Ovary (tissue), 10 donors: ENCODE measurements at places on chromosomes 6 and 20.

GRCh38 chr6:32666420-32667300 lies at the start of gene HLA-DQB1:
HLA-DQB1 (minus strand) TSS chr6:32666657; CDS start chr6:32666607, 50 bp downstream.
- no peak for DNase-seq
- no peaks in the 10 kb centered on the region for H3K36me3 ChIP-seq
- H3K27me3 ChIP-seq = no peaks in the 10 kb centered on the region

DNA sequence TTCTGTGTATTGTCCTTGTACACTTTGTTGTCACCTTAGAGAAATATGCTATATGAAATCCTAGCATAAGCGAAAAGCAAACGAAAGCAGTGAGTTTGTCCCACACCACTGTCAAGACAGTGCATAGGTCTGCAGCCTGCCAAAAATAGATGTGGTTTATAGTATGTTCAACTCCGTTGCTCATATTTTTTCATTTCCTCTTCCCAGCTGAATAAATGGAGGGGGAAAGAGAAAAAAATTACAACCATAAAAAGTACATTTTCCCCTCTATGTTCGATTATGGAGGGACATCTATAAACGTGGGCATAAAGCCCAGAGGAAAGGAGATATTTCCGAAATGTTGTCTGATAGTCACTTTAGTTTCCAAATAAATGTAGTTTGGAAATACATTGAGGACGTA lies 25.8 kb downstream of the PRL start:
- no peaks in the 10 kb centered on the region for H3K4me1 ChIP-seq
- no peak overlapping the region for H3K27ac ChIP-seq
- no peak for DNase-seq
- H3K4me3 ChIP-seq = no peak overlapping the region

- H3K36me3 ChIP-seq = no peaks in the 10 kb centered on the region
- no peak overlapping the region for H3K27ac ChIP-seq
- DNase-seq = peak; percentile 70
- no peak overlapping the region for H3K4me3 ChIP-seq
- no peaks in the 10 kb centered on the region for H3K4me1 ChIP-seq
Measured at GRCh38 chr20:3716195-3716834, 3.9 kb upstream of the SIGLEC1 start.

GRCh38 chr6:134932098-134932497 lies 17.8 kb downstream of the ALDH8A1 start:
- DNase-seq = no peak
- no peak overlapping the region for H3K27ac ChIP-seq
- H3K36me3 ChIP-seq = no peaks in the 10 kb centered on the region
- no peaks in the 10 kb centered on the region for H3K27me3 ChIP-seq
- peaks cover 3% of the 10 kb centered on the region for H3K4me1 ChIP-seq

DNA sequence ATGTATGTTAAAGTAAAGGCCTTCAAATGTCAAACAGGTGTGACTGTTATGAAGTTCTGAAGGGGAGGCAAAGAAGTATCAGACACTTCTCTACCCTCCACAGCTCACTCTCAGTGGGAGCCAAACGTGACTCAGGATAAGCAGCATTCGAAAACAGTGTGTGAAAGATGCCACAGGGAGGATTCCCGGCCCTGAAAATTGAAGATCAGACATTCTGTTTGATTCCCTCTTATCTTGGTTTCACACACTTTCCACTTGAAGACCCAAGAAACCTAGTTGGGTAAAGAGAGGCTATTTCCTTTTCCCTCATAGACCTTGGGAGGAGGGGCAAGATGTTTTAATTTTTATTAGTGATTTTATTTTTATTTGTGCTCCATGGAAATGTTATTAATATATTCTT lies 164.2 kb upstream of the SUPT3H start:
- H3K36me3 ChIP-seq = no peaks in the 10 kb centered on the region
- peaks cover 1% of the 10 kb centered on the region for H3K4me1 ChIP-seq

DNA sequence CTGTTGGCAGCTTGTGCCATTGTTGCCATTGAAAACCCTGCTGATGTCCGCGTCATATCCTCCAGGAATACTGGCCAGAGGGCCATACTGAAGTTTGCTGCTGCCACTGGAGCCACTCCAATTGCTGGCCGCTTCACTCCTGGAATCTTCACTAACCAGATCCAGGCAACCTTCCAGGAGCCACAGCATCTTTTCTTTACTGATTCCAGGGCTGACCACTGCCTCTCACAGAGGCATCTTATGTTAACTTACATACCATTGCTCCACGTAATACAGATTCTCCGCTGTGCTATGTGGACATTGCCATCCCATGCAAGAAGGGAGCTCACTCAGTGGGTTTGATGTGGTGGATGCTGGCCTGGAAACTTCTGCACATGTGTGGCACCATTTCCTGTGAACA lies 221.8 kb upstream of the FAM83B start:
- no peak for DNase-seq
- no peak overlapping the region for H3K4me3 ChIP-seq
- H3K27ac ChIP-seq = no peak overlapping the region
- no peaks in the 10 kb centered on the region for H3K36me3 ChIP-seq
- H3K27me3 ChIP-seq = no peaks in the 10 kb centered on the region

DNA sequence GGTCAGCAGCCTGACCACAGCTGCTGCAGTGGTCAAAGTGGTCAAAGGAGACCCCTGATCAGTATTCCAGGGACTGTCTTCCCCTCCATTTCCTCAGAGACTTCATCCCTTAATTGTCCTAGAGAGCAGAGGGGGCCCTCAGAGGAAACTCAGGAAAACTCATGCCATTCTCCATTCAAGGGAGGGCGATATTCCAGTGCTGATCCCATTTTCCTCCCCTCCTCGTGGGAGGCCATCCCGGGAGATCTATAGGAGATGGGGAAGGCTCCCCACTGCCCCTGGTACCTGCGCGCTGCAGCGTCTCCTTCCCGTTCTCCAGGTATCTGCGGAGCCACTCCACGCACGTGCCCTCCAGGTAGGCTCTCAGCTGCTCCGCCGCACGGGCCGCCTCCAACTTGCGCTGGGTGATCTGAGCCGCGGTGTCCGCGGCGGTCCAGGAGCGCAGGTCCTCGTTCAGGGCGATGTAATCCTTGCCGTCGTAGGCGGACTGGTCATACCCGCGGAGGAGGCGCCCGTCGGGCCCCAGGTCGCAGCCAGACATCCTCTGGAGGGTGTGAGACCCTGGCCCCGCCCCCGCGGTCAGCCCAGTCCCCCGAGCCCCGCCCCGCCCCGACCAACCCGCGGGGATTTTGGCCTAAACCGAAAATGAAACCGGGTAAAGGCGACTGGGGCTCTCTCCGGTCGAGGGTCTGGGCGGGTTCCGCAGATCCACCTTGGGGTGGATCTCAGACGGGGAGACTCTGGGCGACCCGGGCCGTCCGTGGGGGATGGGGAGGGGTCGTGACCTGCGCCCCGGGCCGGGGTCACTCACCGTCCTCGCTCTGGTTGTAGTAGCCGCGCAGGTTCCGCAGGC lies 878 bp downstream of the HLA-C start:
- H3K4me1 ChIP-seq = no peaks in the 10 kb centered on the region
- DNase-seq = peak; percentile 84
- peak overlapping the region; percentile 91 for H3K4me3 ChIP-seq
- peak overlapping the region; percentile 98 for H3K27ac ChIP-seq

DNA sequence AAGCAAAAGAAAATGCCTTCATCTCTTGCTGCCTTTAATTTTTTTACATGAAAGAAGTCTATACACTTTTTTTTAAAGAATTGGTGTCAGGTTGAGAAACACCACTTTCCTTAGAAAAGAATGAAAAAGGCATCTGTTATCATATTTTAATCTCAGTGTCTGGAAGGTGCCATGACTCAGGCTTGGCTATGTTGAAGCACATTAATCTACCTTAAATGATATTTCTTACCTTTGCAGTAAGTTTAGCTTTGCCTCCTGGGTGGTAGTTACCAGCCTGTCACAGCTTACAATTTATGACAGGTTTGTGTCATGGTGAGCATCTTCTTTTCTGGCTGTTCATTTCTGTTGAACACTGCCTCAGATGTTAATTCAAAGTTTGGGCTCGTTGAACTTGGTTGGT lies 95.3 kb downstream of the RTN4IP1 start:
- H3K4me1 ChIP-seq = no peaks in the 10 kb centered on the region
- no peaks in the 10 kb centered on the region for H3K27me3 ChIP-seq
- no peaks in the 10 kb centered on the region for H3K36me3 ChIP-seq
- no peak for DNase-seq
- H3K4me3 ChIP-seq = no peak overlapping the region
- H3K27ac ChIP-seq = no peak overlapping the region

DNA sequence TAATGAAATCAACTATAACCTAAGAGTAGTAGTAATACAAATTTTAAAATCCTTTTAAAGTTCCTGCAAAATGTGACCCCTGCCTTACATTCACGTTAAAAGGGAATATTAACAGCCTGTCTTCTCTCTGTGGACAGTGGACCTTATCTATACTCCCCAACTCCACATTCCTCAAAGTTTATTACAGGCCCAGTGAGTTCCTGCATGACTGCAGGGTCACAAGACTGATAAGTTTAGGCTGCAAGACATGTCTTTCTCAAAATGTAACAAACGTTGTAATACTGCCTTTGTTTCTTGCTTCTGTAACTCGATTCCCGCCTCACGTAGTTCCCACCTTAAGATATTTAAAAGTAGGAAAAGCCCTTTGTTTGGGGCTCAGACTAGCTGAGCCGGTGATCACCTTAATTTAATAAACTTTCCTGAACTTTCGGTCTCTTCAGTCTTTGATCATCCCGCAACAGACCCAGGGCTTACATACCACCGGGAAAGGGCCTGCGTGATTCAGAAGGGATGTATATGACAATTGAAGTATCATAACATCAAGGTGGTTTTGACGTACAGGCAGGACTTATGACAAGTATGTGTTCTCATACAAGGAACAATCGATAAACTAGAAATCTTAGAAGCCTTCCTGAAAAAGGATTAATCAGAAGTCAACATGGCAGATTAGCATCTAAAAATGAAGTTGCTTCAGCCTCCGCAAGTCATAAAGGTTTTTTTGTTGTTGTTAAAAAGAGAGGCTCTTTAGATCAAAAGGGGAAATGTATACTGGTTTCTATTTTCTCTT lies 3.0 kb downstream of the IL22RA2 start:
- DNase-seq = no peak
- H3K4me3 ChIP-seq = no peak overlapping the region

- no peak for DNase-seq
- H3K4me1 ChIP-seq = no peaks in the 10 kb centered on the region
- no peak overlapping the region for H3K27ac ChIP-seq
- H3K27me3 ChIP-seq = no peaks in the 10 kb centered on the region
- H3K4me3 ChIP-seq = no peak overlapping the region
Measured at GRCh38 chr20:51987812-51988211, 185.5 kb upstream of the SALL4 start.

GRCh38 chr6:34490390-34491090 lies 24.7 kb downstream of the PACSIN1 start:
- H3K4me1 ChIP-seq = no peaks in the 10 kb centered on the region
- peak overlapping the region; percentile 28 for H3K4me3 ChIP-seq
- no peaks in the 10 kb centered on the region for H3K36me3 ChIP-seq
- H3K27ac ChIP-seq = no peak overlapping the region
- DNase-seq = peak; percentile 34

DNA sequence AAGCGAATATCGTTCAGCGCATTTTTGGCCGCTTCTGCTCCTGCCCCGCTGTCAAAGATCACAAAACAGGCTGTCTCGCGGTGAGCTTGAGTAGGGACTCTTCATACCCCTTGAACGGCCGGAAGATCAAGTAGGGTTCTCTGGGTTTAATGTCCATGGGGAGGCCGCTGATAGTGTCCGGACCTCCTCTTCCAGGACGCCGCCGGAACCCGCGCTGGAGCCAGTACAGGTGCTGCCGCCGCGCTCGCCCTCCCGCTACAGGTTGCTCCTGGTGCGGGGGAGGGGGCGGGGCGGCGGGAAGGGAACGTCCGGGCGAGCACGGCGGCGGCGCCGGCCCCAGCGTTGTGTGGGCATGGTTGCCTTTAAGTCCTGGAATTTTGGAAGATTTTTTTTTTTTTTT lies 67.4 kb downstream of the KHDC1L start:
- H3K4me1 ChIP-seq = no peaks in the 10 kb centered on the region
- no peak for DNase-seq

- peak; percentile 71 for DNase-seq
- no peaks in the 10 kb centered on the region for H3K36me3 ChIP-seq
- no peak overlapping the region for H3K4me3 ChIP-seq
- no peaks in the 10 kb centered on the region for H3K27me3 ChIP-seq
Measured at GRCh38 chr20:3753098-3753497, 14.5 kb downstream of the ADISSP start.

- no peak for DNase-seq
- no peak overlapping the region for H3K4me3 ChIP-seq
- H3K27me3 ChIP-seq = no peaks in the 10 kb centered on the region
- H3K27ac ChIP-seq = no peak overlapping the region
- no peaks in the 10 kb centered on the region for H3K36me3 ChIP-seq
- H3K4me1 ChIP-seq = no peaks in the 10 kb centered on the region
Measured at GRCh38 chr20:40532103-40532502, 156.9 kb downstream of the MAFB start.

DNA sequence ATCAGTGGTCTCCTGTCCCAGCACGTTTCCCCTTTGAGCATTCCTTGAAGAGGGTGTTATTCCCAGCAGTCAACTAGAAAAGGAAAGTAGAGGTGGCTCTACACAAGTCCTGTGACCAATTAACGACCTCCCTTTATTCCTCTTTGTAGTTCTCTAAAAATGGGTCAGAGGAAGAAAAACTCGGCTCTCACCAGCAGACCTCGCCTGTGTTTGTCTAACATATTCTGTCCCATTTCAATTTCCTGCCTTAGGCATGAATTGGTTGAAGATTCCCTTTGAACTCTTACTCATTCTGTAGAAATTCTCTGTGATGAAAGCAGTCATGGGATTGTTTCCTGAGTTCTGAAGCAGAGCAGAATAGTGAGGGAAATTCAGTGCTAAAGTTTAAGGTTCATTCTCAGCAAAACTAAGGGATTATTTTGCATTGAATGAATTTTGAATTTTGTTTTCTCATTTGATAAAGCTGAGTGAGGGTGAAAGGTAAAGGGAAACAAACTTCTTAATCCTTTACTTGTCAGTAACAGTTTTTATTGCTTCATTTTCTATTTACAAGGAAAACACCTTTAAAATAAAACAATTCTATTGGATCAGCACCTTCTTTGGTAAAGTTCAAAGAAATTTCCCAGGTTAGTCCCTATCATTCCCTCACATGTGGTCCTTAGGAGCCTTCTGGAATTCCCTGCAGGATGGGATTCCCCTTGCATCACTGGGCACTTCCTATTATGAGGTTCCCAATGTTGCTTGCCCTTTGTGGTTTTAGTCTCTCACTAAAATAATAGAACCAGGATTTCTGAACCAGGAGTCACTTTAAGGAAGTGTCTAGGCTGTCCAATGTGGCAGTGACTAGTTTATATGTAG lies 105.8 kb downstream of the SLX4IP start:
- peaks cover 3% of the 10 kb centered on the region for H3K4me1 ChIP-seq
- no peak overlapping the region for H3K27ac ChIP-seq
- H3K4me3 ChIP-seq = no peak overlapping the region
- no peak for DNase-seq
- no peaks in the 10 kb centered on the region for H3K36me3 ChIP-seq
